ENCODE measurements at places on chromosomes 1 and 21.

DNA sequence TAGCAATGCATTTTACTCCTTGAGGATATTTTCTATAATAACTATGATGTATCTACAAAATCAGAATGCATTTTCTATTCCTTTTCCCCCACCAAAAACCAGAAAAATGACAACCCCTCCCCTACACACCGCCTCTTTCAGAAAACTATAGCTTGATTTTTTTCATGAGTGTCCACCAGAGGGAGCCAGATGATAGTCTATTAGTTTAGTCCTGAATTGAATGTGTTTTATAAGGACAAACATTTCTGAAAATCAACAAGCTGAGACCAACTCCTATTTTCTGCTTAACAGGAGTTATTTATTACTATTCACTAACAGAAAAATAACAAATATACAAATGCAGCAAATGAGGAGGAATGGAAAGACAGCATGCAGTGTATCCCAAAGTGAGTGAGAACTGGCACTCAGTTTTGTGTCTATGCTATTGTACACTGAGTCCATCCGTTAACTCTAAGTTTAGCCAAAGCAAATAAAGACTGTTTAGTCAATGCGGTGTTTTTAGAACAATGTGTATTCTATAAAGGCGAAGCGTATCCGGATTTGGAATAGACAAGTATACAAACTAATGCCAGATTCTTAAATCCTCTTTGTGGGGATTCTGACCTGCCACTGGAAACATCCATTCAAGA, 182.6 kb downstream of the VAV3 start:
- peak; percentile 14 for DNase-seq

GRCh38 chr21:15741510-15741909, 11.7 kb downstream of the USP25 start:
- no peak for DNase-seq

GRCh38 chr1:236830560-236830959, 35.5 kb downstream of the MTR start:
- no peak for DNase-seq

- DNase-seq = no peak
Observed at GRCh38 chr1:215484171-215484939, 82.7 kb upstream of the KCTD3 start.

GRCh38 chr1:223811634-223812101, 34.1 kb downstream of the TP53BP2 start:
- DNase-seq = no peak

GRCh38 chr21:33657124-33657820, 15.0 kb downstream of the ITSN1 start:
- no peak for DNase-seq

- DNase-seq = no peak
Observed at GRCh38 chr1:55235722-55236121, 20.6 kb upstream of the USP24 start.

- no peak for DNase-seq
Observed at GRCh38 chr1:27454610-27455009, 35.4 kb downstream of the WASF2 start.

GRCh38 chr1:202710070-202711045, at the start of gene SYT2:
SYT2 (minus strand) TSS chr1:202710454; CDS start chr1:202605772, 104,682 bp downstream.
- no peak for DNase-seq

GRCh38 chr1:154851392-154852177, 18.5 kb downstream of the KCNN3 start:
- no peak for DNase-seq

DNA sequence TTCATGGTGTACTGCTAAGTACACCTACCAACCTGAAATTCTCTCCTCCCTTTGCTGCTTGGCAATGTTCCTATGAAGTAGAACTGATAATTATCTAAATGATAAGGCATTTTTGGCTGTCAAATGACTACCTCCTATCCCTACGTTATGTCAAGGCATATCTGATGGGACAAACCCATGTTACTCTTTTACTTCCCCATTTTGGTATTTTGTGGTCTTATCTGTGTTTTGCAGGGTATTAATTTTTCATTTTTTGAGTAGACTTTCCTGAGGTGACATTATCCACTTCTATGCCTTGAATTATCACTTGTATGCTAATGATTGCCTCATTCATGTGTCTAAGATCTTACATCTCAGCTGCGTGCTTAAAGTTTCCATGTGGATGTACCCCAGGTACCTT, 499.6 kb upstream of the B3GALT2 start:
- no peak for DNase-seq

DNA sequence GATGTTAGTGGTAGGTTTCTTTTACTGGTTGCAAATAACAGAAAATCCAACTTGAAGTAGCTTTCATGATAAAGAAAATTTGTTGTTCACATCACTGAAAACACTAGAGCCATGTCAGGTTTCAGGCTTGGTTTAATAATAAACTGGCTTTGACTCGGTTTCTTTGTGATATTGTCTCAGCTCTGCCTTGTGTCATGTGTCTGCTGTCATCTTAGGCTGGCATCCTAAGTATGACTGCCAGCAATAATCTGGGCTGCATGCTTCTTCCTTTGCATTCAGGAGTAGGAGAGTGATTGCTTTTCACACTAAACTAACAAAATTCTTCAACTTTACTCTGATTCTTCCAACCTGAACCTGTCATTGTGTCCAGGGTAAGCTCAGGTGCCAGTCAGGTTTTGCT, 474.0 kb upstream of the B3GALT2 start:
- DNase-seq = no peak

DNA sequence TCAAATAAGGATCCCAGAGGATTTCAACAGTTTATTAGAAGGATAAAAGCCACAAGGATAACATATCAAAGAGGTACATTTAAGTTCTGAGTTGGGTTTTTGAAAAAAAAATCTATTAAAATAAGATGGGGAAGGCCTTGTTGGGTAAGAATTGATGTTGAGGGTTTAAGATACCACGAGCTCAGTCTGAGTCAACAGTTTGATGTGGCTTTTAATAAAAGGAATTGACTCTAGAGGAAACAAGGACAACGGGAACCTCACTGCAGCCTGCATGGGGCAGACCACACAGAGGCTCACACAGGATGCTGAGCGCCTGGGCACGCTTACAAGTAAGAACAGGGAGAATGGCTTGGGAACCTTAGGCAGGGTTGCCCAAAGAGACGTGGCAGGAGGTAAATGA, 107.5 kb downstream of the TIAM1 start:
- no peak for DNase-seq

DNA sequence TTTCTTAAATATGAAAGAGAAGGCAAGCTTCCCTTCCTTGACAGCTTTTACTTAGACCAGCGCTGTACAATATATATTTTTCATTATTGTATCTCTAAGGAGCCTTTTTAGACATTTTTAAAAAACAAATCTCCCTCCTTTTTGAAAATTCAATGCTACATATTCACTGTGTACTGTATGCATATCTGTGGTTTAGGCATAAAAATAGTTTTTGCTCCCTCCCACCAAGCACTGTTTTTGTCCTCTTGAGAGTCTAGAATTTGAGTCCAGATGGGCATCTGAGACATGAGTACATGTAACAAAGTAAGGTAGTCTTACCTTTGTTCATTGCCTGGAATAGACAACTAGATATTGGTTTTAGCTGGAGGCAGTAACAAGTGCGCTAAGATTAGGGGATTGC, 488.5 kb upstream of the RUNX1 start:
- DNase-seq = no peak

- no peak for DNase-seq
Observed at GRCh38 chr1:64320922-64321614, 117.6 kb downstream of the UBE2U start.

DNA sequence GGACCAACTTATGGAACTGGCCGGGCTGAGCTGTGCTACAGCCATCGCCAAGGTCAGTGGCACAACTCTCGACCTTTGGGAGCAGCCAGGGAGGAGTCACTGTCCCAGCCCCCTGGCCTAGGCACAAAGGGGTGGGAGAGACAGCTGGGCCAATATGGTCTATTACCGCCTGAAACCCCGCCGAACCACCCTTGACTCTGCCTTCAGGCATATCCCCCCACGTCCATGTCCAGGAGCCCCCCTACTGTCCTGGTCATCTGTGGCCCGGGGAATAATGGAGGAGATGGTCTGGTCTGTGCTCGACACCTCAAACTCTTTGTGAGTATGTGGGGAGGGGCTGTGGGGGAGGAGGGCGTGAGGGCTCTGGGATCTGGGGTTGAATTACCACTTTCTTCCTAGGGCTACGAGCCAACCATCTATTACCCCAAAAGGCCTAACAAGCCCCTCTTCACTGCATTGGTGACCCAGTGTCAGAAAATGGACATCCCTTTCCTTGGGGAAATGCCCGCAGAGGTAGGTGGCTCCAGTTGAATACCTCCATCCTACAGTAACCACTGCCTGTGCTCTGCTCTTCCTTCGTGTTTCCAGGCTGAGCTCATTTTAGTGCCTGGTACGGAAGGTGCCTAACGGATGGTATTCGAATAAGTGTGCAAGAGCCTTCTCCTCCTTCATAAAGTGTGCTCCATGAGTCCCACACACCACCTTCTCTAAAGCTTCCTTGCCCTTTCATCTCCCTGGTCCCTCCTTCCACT, 758 bp downstream of the NAXE start:
- DNase-seq = no peak

DNA sequence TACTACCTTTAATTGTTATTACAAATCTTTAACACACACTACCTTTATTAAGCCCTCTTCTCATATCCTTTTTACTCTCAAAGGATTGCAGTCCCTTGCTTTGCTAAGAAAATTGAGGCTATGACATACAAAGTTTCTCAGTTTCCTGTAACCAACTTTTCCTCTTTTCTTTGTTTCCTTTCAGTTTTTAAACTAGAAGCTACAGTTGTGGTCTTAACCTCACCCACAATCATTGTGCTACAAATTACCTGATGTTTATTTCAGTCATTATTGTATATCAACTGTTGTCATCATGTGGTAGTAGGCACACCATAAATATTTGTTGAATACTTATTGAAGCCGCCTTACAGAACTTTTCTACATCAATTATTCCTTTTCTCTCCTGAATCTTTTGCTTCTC, 51.8 kb downstream of the SLAMF6 start:
- DNase-seq = no peak

DNA sequence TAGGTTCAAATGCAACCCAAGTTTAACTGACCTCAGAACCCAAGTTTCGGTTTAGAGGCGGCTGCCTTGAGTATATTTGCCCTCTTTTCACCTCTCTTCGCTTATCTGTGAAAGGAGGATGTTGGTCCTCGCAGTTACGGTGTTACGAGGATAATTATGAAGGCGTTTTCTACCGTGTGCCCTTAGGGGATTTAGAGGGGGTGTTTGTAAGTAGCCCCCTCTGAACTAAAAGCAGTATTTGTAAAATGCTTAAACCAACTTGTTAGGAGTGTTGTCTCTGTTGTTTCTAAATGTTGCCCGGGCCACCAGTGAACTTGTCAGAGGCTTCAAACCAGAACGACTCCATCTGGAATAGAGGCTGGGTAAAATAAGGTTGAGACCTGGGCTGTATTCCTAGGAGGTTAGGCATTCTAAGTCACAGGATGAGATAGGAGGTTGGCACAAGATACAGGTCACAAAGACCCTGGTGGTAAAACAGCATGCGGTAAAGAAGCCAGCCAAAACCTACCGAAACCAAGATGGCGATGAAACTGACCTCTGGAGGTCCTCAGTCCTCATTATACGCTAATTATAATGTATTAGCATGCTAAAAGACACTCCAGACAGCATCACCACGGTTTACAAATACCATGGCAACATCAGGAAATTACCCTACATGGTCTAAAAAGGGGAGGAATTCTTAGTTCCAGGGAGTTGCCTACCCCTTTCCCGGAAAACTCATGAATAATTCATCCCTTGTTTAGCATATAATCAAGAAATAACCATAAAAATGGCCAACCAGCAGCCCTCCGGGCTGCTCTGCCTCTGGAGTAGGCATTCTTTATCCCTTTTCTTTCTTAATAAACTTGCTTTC, 1.0 kb upstream of the PSRC1 start:
- no peak for DNase-seq

GRCh38 chr1:97573553-97573952, 347.3 kb downstream of the DPYD start:
- DNase-seq = no peak

GRCh38 chr1:181044449-181044966, 10.7 kb downstream of the MR1 start:
- DNase-seq = no peak

GRCh38 chr1:51241119-51241518, 5.0 kb downstream of the RNF11 start:
- DNase-seq = no peak

DNA sequence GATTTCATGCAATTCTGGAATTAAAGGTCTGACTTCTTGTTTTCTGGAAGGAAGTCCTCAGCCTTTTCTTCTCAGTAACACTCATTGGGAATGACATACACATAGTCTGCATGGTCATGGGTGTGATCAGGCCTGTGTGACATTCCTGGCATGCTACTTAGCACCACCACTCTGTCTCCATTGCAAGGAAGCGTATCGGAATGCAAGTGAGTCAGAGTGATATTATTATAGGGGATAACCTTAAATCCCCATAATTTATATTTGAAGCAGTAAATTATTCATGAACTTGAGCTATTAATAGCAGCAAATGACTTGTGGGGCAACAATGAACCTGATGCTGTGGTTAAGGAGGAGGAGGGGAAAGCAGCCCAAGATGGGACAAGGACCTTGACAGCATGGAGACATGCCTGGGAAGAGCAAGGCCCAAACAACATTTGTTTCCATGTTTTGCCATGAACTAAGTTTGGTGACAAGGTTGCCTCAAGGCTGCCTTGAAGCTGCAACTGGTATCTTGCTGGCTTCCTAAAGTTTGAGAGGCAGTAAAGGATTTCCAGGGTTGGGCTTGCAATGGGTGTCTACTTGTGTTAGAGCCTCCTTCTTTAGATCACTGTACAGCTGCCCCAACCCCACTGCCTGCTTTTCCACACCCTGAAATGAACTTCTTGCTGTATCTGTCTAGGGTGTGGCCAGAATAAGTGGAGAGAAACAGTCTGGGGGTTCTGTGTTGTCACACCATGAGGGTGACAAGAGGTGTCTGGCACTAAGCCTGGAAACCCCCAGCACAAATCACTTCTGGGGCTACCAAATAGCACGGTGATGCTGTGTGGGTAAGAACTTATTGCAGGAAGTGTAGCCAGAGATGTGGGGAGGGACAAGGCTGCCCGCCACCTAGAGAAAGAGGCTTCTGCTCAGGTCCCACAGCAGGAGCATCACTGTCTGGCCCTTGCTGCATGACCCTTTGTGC, 4.6 kb downstream of the MAB21L3 start:
- no peak for DNase-seq

GRCh38 chr1:219938706-219939105, 10.3 kb upstream of the SLC30A10 start:
- no peak for DNase-seq

GRCh38 chr1:25653558-25653957, 37.0 kb downstream of the MAN1C1 start:
- DNase-seq = no peak

All from activated CD8-positive, alpha-beta memory T cell treated with anti-CD3 and anti-CD28 coated beads for 1 hour (primary cell).